GM23248 (cell line): ENCODE measurements at places on chromosomes 2 and 18. TPM values are rescaled to one million over a fixed set of nuclear protein-coding genes. Genes with fewer than 3 reads are reported as not detected.

NOSTRIN gene
- 0.23 and 0.45 TPM in 2 replicates for polyA plus RNA-seq

CD28 gene
- 0.10 and 0.11 TPM in 2 replicates for polyA plus RNA-seq

KDM3A gene
- polyA plus RNA-seq = 13.1 and 14.6 TPM in 2 replicates

MPP4 gene
- polyA plus RNA-seq = 3.5 and 3.6 TPM in 2 replicates

- DNase-seq = peak; percentile 67
Observed at GRCh38 chr2:235433860-235434259, 60.0 kb upstream of the AGAP1 start.

- no peak for DNase-seq
Observed at GRCh38 chr2:189409647-189410046, 31.6 kb upstream of the WDR75 start.

- no peak for DNase-seq
Observed at GRCh38 chr2:143968860-143969259, 551.1 kb downstream of the ZEB2 start.

DNA sequence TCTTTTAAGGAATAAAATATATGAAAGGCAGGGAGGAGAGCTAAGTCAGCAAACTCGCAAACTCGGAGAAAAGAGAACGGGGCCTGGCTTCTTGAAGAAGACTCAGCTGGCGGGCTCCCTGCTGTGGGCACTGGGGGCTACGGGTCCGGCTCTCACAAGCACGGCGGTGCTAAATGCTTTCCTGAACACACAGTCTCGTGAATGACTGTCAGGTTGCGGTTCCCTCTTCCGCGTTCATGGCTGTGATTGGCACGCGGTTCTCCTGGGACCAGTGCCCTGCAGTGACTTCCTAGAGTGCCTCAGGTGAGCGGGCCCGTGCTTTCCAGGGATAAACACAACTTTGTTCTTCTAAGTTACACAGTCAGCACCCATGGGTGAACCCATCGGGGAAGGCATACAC is 208.4 kb downstream of the HDAC4 start:
- no peak for DNase-seq

GRCh38 chr2:168519534-168520308 is 63.6 kb downstream of the CERS6 start:
- DNase-seq = peak; percentile 8
